ENCODE measurements at places on chromosomes 7 and 10. TPM values are rescaled to one million over a fixed set of nuclear protein-coding genes. Genes with fewer than 3 reads are reported as not detected.

The OR2A7 gene
- 1.8 TPM for polyA plus RNA-seq

The GALNT11 gene
- 28.9 TPM for polyA plus RNA-seq

The CNPY1 gene
- polyA plus RNA-seq, result not detected

The PNLIPRP1 gene
- polyA plus RNA-seq, result not detected

The GPR37 gene
- 46.4 TPM for polyA plus RNA-seq

The IL2RA gene
- polyA plus RNA-seq, result not detected

The SPDYE11 gene
- polyA plus RNA-seq, result 0.44 TPM

The LLCFC1 gene
- not detected for polyA plus RNA-seq

The SKAP2 gene
- 17.6 TPM for polyA plus RNA-seq

The CLDN4 gene
- 0.40 TPM for polyA plus RNA-seq

The PALD1 gene
- polyA plus RNA-seq, result 13.0 TPM

The GSTO2 gene
- not detected for polyA plus RNA-seq

The CPED1 gene
- 13.1 TPM for polyA plus RNA-seq
